CD4-positive, alpha-beta T cell treated with Interleukin-4 for 1 hour (primary cell): ENCODE measurements at places on chromosomes 11 and 22.

- DNase-seq, result no peak
These were observed 42.8 kb downstream of the EXT2 start for GRCh38 chr11:44138286-44138685.

GRCh38 chr22:20324139-20324516 is 4.3 kb upstream of the DGCR6L start:
- no peak for DNase-seq

- DNase-seq, result no peak
These were observed 6.6 kb downstream of the HOATZ start for GRCh38 chr11:111521135-111521534.

DNA sequence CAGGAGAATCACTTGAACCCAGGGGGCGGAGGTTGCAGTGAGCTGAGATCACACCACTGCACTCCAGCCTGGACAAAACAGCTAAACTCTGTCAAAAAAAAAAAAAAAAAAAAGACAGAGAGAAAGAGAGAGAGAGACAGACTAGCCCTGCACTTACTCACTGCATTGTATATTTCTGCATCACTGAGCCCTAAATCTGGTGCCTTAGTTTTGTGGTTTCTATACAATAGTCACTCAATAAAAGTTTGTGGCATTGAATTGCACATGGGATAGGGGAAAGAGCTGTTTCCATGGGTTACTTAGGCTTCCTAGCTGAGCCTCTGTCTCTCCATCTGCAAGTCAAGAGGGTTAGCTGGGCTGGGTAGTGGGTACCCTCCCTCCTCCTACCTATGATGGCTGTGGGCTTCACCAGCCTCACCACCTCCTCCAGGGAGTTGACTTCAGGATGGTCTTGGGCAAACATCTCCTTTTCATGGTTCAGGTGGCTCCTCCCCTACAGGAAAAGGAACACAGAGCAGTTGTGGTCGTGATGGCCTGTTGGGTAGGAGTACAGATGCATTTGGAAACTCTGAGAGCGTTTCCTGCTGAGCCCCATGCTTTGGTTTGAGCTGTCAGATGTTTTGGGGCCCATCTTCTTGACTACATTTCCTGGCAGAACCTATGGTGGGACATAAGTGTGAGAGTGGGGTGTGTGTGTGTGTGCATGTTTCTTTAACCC is 73.2 kb downstream of the CCDC81 start:
- no peak for DNase-seq

- DNase-seq, result no peak
These were observed 7.1 kb downstream of the LRRC32 start for GRCh38 chr11:76663486-76663810.

DNA sequence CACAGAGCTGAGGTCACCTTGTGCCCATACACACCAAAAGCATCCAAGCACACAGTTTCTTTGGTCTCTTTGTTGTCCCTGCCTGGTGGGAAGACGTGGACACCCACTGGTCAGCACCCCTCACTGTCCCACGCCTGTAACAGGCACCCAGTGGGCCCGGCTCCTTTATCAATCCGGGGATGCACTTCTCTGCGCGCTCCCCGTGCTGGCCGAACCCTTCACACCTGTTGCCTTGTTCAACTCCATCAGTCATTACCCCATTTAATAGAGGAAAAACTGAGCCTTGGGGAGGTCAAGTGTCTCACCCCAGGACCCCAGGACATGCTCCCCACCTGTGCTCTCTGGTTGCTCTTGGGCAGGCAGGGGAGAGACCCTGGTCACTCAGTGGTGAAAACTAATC is 49.7 kb upstream of the FGF3 start:
- DNase-seq, result no peak

- DNase-seq, result no peak
These were observed 241.7 kb downstream of the MIAT start for GRCh38 chr22:26898946-26899605.

DNA sequence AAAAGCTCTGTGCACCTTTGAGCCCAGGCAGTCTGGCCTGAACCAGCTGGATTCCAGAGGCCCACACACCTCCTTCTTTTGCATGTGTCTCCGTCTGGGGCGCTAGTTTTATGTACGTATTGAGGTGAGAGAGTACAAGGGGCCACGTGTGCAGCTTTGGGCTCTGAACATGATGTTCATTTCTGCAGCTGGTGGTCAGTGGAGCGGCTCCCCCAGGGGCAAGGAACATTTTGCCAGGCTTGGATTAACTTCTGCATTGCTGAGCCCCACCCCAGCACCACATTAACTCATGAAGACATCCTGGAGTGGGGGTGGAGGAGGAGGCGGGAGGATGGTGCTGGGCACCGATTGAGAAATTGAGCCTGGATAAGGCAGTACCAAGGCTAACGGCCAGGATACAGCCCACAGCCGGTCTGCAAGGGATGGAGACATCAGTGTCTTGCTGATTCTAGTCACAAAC is 13.8 kb downstream of the USP2 start:
- no peak for DNase-seq

- DNase-seq, result no peak
These were observed 5.4 kb upstream of the MTMR3 start for GRCh38 chr22:29877620-29878019.

GRCh38 chr11:10777806-10778205 is 26.8 kb downstream of the CTR9 start:
- no peak for DNase-seq

DNA sequence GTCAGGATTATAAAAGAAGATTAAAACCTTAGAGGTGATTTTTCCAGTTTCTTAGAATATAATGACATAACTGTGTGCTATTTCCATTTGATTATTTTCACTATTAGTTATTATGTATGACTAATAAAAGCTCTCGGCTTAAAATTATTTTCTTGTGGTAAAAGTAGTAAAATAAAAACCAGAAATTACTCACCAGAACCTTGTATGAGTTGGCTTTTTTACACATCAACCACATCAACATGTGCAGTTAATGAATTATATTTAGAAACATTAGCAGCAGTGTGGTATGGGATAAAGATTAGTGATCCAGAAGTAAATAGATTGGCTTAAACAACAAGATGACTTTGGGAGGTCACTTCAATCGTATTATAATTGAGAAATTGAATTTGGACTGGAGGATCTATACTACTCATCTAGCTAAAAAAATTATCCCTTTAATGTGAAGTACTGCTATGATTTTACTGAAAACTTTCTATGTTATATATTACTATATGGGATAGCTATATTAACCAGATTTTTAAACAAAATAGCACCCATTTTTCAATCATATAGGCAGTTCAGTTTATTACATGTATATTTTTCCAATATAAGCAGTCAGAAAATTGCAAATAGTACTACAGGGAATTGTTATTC is 2.8 kb upstream of the BCO2 start:
- no peak for DNase-seq

DNA sequence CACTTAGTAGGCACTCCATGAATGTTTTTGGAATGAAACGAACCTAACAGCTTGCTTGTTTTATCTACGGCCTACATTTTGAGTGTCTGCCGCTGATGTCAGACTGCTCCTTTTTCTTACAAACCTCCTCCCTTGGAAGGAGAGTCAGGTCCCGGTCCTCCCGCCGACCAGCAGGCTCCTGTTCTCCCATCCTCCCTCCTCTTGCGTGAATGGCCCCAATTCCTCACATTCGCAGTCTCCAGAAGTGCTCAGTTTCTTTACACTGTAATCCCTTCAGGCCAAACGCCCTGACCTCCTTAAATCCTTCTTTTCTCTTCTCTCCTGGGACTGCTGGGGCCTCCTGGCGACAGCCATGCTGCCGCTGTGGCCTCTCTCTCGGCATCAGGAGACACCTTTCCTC is 82.6 kb upstream of the CSNK2A3 start:
- no peak for DNase-seq

GRCh38 chr11:121235057-121235456 is 57.5 kb upstream of the SC5D start:
- no peak for DNase-seq

DNA sequence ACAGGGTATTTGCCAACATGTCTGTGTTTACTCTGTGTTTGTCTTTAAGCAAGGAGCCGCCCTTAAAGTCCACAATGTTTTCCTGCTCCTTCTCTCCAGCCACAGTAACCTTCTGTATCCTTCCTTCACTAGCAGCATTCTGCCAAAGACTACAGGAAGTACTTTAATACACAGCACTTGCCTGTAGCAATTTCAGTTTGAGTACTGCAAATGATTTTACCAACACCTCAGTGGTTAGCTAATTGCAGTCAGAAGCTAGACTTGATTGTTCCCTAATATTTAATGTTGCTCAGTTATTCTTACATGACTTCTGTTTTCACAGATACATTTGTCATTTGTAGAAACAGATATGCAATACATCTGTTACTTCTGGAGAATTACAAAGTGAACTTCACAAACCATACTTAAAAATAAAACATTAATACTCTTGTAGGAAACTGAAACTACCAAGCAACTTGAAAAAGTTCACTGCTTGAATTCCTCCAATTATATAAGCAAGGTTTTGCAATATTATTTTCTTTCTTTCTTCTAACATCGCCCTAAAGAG is 69.1 kb downstream of the FCHSD2 start:
- no peak for DNase-seq

DNA sequence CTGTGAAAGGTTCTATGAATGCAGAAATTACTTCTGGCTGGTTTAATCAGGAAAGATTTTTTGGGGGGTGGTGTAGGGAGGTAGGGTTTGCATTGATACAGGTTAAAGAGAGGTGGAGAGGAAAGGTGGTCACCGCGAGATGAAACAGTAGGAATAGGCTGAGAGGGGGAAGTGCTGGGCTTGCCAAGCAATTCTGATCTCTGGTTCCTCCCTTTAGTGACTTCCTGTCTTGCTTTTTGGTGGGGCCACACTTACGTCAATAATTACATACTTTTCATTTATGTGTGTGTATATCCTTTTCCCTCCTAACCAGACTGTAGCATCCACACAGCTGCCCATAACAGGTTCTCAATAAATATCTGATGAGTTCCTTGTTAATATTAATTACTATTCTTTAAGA is 120.0 kb downstream of the CTNND1 start:
- no peak for DNase-seq

- DNase-seq, result no peak
These were observed 40.0 kb downstream of the KCNJ4 start for GRCh38 chr22:38415046-38415445.

DNA sequence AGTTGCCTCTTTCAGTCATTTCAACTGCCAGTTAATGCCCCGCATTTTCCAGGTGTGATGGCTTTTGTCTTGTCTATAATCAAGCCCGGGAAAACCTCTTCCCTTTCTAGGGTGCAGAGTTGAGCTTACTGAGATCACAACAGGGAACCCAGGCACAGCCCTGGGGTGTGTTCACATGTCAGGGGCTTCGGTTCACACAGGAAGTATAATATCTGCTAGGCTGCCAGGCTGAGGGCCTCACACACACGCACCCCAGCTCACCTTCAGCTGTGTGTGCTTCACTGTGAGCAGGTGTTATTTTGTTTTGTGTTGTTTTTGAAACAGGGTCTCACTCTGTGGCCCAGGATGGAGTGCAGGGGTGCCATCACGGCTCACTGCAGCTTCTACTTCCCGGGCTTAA is 9.7 kb upstream of the SOX10 start:
- peak; percentile 42 for DNase-seq

DNA sequence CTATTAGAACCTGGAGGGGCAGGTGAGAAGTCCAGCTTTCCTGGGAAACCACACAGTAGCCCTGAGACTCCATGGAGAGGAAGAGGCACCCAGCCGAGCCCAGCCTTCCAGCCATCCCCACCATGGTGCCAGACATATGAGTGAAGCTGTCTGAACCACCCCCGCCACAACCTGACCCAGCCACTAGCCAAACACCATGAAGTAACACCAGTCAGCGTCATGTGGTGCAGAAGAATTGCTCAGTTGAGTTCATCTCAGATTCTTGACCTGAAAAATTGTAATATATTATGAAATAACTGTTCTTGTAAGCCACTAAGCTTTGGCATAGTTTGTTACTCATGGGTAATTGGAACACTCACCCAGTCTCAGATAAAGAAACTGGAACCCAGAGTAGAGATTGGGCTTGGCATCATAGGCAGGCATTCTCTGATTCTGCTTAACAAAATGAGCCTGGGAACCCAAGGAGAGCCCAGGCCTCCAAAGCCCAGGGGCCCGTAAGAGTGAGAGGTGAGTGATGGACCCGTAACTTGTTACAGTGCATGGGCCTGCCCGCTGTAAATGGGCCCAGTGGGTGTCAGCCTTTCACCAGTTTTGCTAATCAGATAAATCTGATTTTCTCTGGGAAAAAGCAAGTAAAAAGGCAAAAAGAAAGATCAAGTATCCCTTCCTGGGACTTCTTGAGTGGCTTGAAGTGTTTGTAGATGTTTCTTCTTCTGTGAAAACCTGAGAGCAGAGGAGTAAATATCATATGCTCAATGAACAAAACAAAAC is 305.5 kb downstream of the DDX10 start:
- no peak for DNase-seq

GRCh38 chr11:32426819-32427615 is 8.3 kb downstream of the WT1 start:
- peak; percentile 15 for DNase-seq

DNA sequence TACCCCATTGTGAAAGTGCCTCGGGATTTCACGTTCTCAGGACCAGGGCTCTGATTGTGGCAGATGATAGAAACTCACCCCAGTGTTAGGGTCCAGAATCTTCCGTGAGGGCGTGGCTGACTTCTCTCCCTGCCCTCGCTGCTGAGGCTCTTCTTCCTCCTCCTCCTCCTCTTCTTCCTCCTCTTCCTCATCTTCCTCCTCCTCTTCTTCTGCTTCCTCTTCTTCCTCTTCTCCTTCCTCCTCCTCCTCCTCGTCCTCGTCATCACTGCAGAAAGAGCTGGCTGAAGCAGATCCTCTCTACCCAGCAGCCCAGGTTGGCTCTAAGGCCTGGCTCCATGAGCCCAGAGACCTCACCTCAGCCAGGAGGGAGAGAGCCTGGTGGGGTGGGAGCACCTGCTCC is 13.5 kb upstream of the CHADL start:
- no peak for DNase-seq
